CD4-positive, alpha-beta memory T cell (primary cell): ENCODE measurements at places on chromosomes 5 and 9. TPM values are rescaled to one million over a fixed set of nuclear protein-coding genes. Genes with fewer than 3 reads are reported as not detected.

DNA sequence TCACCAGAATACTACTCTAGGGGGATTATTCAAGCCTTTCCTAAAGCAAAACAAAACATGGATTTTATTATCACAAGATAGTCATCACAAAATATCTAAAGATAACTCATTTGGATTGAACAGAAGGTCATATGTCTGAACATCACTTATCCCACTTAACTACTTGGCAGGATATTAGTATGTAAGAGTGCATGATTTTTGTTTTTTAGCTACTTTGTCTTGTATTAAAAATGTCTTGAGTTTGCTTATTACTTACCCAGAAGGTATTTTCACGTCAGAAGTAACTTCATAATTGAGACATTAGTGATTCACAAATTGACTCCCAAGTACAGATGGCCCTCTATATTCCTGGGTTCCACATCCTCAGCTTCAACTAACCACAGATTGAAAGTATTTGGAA lies 113.8 kb downstream of the TLE4 start:
- no peak overlapping the region for H3K27ac ChIP-seq
- H3K27me3 ChIP-seq: no peaks in the 10 kb centered on the region
- no peaks in the 10 kb centered on the region for H3K36me3 ChIP-seq
- H3K4me1 ChIP-seq: peaks cover 11% of the 10 kb centered on the region

- no peak overlapping the region for H3K4me3 ChIP-seq
- H3K27ac ChIP-seq: no peak overlapping the region
- no peaks in the 10 kb centered on the region for H3K36me3 ChIP-seq
- H3K27me3 ChIP-seq: no peaks in the 10 kb centered on the region
- H3K4me1 ChIP-seq: no peaks in the 10 kb centered on the region
- DNase-seq: no peak
Measured at GRCh38 chr5:16842896-16843295, 93.2 kb downstream of the MYO10 start.

DNA sequence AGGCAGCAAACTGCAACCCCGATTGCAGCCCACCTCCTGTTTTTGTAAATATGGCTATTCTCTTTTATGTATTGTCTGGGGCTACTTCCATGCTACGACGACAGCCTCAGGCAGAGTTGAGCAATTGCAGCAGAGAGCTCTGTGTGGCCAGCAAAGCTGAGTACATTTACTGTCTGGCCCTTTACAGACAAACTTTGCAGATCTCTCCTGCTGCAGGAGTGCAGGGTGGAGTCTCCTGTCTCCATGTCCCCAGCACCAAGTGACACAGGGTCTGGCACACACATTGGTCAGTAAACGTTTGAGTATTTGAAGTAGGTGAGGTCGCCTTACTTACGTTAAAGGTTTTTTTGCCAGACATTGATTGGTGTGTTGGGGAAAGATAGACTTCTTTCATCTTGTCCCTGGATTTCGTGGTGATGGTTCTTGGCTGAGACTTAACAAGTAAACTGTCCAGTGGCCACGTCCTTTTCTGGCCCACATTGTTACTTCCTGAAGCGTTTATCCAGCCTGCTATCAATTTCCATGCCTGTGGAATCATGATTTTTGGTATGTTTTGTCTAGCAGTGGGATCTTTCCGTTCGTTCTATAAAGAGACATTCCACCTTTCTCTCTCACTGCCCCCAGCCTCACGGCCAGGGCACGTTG lies 27.2 kb downstream of the PRRC2B start:
- H3K4me3 ChIP-seq: no peak overlapping the region
- no peaks in the 10 kb centered on the region for H3K27me3 ChIP-seq
- no peak overlapping the region for H3K27ac ChIP-seq
- peaks cover 88% of the 10 kb centered on the region for H3K4me1 ChIP-seq

- no peaks in the 10 kb centered on the region for H3K27me3 ChIP-seq
- no peak overlapping the region for H3K27ac ChIP-seq
- no peak overlapping the region for H3K4me3 ChIP-seq
Measured at GRCh38 chr9:73451003-73451402, 299.3 kb downstream of the ANXA1 start.

DNA sequence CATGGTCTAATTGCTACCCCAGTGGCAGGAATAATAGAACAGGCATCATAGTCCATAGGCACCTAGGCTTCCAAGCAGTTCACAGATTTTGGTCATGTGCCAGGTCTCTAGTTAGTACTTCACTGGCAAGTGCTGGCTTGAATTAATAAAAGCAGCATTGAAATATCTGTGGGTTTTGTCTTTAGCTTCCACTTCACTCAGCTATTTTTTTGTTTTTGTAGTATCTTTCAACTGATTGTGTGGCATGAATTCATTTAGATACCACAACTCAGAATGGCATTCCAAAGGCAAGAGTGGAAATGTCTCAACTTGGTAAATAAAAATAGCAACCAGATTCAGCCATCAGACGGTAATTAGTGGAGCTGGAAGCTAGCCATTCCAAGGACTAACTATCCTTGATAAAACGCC lies 27.9 kb upstream of the ITGA2 start:
- no peaks in the 10 kb centered on the region for H3K27me3 ChIP-seq
- H3K36me3 ChIP-seq: no peaks in the 10 kb centered on the region
- DNase-seq: no peak
- H3K4me3 ChIP-seq: no peak overlapping the region

DNA sequence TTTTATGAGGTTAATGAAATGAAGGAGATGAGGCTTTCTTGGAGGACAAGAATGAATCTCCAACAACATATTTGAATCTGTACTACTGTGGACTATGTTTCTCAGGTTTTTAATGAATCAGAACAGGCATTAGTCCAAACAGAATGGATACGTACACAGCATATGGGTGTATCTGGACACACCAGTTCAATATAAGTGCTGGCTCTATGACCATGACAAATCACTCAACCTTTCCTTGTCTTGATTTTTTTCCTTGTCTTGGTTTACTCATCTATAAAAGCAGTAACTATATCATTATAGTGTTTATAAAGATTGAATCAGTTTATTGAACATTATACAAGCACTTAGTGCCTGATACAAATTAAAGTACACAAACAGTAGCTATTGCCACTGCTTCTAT lies 104.1 kb downstream of the AP3B1 start:
- no peak for DNase-seq
- H3K27ac ChIP-seq: no peak overlapping the region
- H3K27me3 ChIP-seq: no peaks in the 10 kb centered on the region
- no peaks in the 10 kb centered on the region for H3K4me1 ChIP-seq
- H3K36me3 ChIP-seq: no peaks in the 10 kb centered on the region

GRCh38 chr5:170289764-170290163 lies 7.8 kb downstream of the LCP2 start:
- H3K27ac ChIP-seq: peak overlapping the region; percentile 90
- H3K4me3 ChIP-seq: no peak overlapping the region
- H3K4me1 ChIP-seq: peaks cover 99% of the 10 kb centered on the region
- no peak for DNase-seq

DNA sequence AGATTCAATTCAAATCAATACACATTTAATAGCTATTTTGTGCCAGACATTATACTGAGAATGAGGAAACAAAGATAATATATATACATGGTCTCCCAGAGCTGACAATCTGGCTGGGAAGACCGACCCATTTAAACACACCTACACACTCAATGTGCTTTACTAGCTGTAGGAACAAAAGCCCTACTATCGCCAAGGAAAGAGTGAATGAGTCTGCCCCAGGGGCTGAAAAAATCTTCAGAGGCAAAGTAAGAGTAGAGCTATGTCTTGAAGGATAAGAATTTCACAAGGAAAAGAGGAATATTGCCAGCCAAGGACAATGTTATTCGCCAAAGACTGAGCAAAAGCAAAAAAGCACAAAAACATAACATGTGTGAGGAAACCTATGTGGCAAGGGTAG lies 6.6 kb downstream of the PFDN1 start:
- H3K27ac ChIP-seq: no peak overlapping the region
- no peak for DNase-seq
- no peaks in the 10 kb centered on the region for H3K36me3 ChIP-seq

DNA sequence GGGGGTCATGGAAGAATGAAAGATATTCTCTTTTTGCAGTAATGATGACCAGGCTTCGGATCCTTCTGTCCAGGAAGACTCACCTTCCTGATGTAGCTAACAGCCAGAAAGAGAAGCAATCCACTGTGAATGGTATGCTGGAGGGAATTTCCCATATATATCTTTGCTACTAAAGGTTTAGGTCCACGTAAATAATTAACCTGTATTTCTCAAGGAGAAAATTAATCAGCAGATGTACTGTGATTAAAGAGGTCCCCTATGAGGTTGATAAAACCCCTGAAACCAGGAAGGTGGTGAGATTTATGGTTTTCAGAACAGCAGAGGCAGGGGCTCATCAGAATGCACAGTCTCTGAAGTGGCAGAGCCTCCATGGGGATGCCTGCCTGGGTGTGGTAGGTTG lies 11.4 kb upstream of the RAB3C start:
- H3K4me1 ChIP-seq: no peaks in the 10 kb centered on the region
- H3K4me3 ChIP-seq: no peak overlapping the region
- H3K27me3 ChIP-seq: no peaks in the 10 kb centered on the region

Gene MEGF10
- not detected for polyA plus RNA-seq

Gene MPDZ
- not detected for polyA plus RNA-seq

Gene RPS14
- 7,865 TPM for polyA plus RNA-seq
